ENCODE measurements at places on chromosomes 1 and 21.

GRCh38 chr1:236149696-236150228, 7.4 kb downstream of the GPR137B start:
- no peak for DNase-seq

DNA sequence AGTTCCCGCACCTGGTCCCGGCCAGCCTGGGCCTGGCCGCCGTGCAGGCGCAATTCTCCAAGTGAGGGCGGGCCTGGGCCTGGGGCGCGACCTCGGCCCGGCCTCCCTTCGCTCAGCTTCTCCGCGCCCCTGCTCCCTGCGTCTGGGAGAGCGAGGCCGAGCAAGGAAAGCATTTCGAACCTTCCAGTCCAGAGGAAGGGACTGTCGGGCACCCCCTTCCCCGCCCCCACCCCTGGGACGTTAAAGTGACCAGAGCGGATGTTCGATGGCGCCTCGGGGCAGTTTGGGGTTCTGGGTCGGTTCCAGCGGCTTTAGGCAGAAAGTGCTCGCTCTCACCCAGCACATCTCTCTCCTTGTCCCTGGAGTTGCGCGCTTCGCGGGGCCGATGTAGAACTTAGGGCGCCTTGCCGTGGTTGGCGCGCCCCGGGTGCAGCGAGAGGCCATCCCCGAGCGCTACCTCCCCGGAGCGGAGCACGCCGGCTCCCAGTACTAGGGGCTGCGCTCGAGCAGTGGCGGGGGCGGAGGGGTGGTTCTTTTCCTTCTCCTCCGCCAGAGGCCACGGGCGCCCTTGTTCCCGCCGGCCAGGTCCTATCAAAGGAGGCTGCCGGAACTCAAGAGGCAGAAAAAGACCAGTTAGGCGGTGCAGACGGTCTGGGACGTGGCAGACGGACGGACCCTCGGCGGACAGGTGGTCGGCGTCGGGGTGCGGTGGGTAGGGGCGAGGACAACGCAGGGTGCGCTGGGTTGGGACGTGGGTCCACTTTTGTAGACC, 1.2 kb downstream of the OLIG1 start:
- DNase-seq: no peak

GRCh38 chr1:14516974-14517840, 81.3 kb upstream of the KAZN start:
- no peak for DNase-seq

DNA sequence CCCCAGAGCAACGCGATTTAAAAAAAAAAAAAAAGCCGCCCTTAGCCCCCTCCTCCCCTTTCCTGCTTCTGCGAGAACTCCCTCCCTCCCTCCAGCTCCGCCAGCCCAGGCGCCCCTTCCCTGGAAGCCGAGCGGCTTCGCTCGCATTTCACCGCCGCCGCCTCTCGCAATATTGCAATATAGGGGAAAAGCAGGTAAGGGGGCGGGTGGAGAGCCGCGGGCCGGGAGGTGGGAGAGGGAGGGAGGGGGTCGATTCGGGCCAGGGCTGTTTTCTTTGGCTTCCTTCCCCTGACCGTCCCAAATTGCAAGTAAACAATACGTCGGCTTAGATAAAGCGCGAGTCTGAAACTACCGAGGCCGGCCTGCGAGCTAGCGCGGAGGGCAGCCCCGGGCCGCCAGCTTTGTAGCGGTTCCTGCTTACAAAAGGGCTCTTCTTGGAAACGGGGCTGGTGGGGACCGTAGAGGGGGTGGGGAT, 408 bp downstream of the LMO4 start:
- DNase-seq: no peak

DNA sequence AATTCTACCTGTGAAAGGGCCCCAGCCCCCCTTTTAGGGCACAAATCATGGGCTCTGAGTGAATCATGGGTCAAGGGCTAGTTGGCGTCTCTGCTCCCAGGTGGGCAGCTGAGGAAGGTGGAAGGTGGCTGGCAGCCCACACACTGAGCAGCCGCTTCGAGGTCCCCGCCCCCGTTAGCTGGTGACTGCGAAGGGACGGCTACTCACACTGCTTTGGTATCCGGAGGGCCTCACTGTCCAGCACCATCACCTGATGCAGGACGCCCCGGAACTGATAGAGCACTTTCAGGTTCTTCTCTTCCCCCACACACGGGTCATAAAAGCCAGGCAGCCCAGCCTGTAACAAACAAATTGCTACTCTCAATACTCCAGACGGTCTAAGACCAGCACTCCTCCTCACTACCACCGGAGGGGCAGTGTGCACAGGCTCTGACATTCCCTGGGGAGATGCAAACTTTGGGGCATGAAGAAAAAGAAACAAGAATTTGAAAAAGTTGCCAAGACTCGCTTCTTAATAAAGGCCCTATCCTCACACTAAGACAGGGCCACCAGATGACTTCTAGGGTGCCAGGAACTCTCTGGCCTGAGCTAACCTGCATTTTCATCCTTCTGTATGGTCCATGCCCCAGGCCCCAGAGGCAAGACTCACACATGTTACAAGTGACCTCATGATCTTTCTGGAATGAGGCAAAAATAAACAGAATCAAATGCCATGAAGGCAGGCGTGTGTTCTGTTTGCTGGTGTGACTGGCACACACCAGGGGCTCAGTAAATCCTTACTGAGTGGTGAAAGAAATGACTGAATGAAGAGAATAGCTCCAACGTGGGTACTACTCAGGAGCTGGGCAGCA, 11.5 kb downstream of the THAP3 start:
- no peak for DNase-seq

GRCh38 chr1:159311679-159312078, 9.5 kb downstream of the FCER1A start:
- DNase-seq: no peak

- DNase-seq: no peak
These were observed 341.0 kb upstream of the NEGR1 start for GRCh38 chr1:72623299-72623708.

DNA sequence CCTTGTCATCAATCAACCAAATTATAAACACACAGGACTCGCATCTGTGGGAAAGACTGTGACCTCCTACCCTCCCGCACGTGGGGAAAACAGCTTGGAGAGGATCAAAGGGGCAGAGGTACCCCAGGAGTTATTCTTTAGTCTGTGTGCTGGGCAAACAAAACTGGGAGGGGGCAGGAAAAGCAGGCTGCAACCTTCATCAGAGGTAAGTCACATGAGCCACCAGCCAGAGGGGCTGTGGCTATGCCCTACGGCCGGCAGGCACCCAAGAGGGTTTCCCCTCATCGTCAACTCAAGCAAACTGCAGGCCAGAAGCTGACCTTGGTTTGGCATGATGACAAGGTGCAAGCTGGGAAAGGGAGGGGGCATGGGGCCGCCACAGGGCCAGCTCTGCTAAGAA, 12.5 kb downstream of the SMIM12 start:
- DNase-seq: no peak

DNA sequence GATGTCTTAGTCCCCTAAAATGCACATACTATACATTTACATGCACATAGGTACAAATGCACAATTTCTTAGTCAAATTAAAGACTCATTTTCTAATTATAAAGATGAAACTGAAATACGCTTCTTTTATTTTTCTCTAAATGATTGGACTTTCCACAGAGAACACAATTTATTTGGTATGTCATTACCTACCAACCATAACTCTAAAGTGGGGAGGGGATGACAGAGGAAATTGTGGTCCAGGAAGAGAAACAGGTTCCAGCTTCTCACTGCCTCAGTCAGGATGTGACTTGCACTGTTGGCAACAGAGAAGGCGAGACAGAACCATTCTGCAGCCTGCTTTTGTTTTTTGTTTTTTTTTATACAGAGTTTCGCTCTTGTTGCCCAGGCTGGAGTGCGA, 1189.2 kb downstream of the PLA2G4A start:
- DNase-seq: no peak

DNA sequence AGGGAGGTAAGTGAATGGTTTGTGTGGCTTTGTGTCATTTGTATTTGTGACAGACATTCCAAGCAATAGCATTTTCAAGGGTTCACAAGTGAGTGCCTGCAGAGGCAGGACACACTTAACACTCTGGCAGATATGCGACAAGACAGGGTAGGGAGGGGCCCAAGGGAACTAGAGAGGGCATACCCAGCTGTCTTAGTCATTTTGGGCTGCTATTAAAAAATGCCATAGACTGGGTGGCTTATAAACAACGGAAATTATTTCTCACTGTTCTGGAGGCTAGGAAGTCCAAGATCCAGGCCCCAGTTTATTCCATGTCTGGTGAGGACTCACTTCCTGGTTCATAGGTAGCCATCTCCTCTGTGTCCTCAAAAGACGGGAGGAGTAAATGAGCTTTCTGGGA, 137.4 kb downstream of the FGGY start:
- no peak for DNase-seq

GRCh38 chr21:35416866-35417489, 367.9 kb upstream of the RUNX1 start:
- DNase-seq: no peak

DNA sequence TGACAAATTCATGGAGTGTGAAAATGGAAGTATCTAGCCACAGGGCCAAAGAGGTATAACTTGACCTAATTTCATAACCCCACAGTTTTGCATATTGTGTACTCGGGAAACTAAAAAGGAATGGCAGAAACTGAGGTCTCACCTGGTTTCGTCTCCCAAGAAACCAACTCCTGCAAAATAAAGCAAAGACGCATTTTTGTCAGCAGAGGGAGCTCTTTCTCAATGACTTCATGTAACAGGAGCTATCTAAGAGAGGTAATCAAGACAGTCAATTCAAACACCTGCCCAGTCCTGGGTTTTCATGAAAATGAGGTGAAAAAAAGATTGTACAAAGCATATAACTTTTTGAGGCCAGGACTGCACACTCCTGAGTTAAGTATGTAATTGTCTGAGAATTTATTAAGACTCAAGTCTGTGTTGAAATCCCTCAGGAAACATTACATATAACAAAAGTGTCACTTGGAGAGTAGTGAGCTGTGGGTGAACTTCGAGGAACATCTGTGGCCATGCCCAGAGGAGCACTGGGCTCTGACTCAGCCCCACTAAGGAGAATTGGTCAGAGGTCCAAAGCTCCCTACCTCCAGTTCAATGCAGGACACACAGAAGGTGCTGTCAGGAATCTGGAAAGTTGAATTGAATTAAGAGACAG, 17.6 kb downstream of the FCRL4 start:
- no peak for DNase-seq

DNA sequence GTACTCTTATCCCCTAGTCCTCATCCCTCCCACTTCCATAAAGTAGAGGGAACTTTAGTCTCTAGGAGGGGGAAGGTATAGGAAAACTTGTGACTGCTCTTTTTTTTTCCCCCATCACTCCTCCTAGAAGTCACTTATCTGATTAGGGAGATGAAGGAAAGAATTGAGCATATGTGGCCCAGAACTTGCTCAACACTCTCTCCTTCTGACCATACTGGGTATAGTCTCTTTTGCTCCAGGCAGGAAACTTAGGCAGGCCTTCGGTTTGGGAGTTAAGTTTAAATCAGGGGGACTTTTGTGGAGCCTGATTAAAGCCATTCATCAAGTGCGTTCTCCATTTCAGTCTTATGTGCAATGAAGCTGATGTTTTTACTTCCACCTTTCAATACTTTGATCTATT, 5.8 kb downstream of the UBE2U start:
- no peak for DNase-seq

DNA sequence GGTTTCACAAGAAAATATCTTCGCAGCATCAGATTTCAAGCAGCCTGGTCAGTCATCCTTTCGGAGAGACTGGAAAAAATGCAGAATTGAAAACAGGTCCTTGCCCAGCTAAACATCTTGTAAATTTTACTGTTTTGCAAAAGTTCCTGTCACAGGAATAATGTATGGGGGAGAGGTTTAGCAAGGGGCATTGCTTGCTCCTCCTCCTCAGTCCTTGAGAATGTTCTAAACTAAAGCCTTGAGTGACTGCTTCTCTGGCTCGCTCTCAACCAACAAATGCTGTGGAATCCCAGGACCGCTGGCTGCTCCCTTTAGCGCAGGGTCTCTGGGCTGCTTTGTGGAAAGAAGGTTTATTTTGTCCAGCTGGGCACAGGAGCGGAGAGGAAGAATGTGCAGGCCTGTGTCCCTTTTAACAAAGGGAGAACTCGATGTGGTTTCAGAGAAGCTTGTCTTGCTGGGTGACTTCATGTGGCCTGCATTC, 33.6 kb upstream of the FHAD1 start:
- no peak for DNase-seq

GRCh38 chr1:31099293-31100032, 33.9 kb upstream of the PUM1 start:
- DNase-seq: no peak

DNA sequence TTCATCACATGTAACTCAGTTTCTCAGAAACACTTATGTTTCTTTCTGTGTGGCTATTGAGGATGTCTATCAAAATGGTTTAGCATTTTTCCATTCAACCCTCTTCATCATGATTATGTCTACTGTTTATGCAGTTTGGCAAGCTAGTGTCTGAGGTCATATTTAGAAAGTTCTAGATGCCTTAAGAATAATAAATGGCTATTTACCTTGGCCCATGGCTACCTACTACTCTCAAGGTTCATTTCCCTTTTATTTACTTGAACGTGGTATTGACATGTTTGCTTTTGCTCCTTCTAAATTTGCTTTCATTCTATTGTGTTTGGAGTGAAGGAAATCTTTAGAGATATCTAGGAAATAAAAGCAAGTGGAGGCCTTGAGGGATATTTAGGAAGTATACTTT, 193.7 kb upstream of the OLFM3 start:
- no peak for DNase-seq

GRCh38 chr1:203034422-203035110, 8.3 kb downstream of the PPFIA4 start:
- no peak for DNase-seq

DNA sequence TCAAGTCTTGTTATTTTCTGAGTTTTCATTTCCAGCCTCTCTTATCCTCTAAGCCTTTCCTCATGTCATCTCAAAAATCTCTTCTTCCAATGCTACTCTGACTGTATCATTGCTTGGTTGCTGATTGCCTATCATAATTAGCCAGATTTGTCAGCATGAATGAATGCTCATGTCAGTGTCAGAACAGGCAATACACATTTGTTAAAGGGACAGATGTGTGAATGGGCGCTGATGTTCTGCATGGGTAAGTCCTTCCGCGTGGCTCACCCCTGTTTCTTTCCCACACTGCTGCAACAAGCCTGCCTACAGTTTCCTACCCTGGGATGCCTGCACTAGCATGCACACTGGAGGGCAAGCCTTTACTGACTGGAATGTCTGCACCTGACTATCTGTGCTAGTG, 100.6 kb downstream of the RHOU start:
- DNase-seq: no peak

DNA sequence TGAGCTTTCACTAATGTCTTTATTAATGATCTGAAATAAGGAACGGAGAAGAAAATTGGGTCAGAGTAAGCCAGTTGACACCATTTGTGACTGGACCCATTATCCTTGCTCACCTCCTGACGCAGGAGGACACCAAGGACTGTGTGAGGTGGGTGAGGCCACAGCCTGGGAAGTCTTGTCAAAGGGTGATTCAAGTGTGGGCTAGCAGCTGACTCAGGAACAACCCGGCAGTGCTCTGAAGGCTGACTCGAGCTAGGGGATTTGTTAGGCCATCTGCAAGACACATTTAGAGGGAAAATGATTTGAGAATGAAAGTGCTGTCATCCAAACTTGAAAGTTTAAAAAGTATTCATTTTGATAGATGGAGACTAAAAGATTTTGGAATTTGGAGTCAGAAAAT, 21.2 kb downstream of the PRRX1 start:
- no peak for DNase-seq

GRCh38 chr1:44267438-44267837, 54.2 kb downstream of the DMAP1 start:
- no peak for DNase-seq
